CD4-positive, alpha-beta T cell treated with Interleukin-4 for 1 hour (primary cell): ENCODE measurements at places on chromosomes 6 and 20.

DNA sequence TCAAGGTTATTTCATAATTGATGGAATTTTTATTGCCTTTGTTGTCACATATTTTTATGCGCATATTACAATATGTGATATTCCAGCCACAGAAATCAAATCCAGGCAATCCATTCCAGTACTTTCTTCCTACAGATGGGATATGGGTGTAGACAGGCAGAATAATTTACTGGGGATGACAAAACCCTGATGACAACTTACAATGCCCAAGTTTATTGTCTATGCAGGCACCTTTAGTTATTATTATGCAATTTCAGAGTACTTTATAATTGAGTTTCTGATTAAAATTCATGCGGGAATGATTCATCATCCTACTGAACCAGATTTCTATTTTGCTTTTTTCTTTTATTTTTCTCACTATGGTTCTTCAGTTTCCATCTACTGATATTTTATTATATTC is 358.7 kb downstream of the LMBRD1 start:
- no peak for DNase-seq

DNA sequence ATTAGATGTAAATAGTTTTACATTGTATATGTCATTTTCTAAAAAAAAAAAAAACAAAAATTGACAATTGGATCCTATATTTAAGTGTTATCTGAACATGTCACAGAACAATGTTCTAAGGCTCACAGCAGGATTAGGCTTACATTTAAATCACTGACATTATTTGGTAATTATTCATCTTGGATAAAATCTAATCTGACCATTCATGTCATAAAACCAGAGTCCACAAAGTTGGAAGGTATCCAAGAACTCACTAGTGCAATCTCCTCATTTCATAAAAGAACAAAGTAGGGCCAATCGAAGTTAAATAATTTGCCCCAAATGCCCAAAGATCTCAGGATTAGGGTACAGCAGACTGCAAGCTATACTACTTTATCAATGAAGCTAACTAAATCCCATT is 73.0 kb downstream of the PDSS2 start:
- DNase-seq: no peak

DNA sequence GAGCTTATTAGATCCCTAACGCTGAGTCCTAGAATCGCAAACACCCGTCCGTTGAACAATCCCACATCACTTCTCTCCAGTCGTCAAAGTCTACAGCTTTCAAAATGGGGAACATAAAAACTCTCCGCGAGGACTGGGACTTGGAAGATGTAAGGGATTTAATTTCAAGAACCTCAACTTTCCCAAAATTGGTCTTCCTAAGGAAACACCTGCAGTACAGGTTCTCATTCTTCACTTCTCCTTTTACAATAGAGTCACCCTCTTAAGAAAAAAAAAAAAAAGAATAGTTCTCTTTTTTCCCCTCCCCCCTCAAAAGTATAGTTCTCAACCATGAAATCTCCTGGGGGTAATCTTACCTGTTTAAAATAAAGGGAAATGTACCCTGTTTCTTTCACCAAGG is 6.6 kb upstream of the ZBTB22 start:
- DNase-seq: no peak

- no peak for DNase-seq
These were observed 87.5 kb downstream of the HDGFL1 start for GRCh38 chr6:22656706-22657351.

GRCh38 chr6:112389842-112390241 is 42.7 kb downstream of the RFPL4B start:
- DNase-seq: no peak

GRCh38 chr6:51711876-51712275 is 375.5 kb downstream of the PKHD1 start:
- DNase-seq: no peak

- DNase-seq: no peak
These were observed 223.1 kb downstream of the PHF3 start for GRCh38 chr6:63858691-63859090.

DNA sequence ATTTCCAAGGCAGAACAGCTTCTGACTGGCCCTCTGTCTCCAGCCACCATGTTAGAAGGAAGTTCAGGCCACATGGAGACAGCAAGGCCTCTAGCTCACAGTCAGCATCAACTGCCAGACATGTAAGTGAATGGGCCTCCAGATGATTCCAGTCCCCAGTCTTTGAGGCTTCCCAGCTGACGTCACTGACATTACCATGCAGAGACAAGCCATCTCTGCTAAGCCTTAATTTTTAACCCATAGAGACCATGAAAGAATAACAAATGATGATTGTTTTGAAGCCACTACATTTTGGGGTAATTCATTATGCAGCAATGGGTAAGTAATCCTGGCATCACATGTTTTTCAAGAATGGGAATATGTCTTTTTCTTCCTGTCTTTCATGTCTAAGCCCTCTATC is 11.3 kb upstream of the DEFB129 start:
- no peak for DNase-seq

- no peak for DNase-seq
These were observed 324 bp upstream of the LAMP5 start for GRCh38 chr20:9514072-9514460.

DNA sequence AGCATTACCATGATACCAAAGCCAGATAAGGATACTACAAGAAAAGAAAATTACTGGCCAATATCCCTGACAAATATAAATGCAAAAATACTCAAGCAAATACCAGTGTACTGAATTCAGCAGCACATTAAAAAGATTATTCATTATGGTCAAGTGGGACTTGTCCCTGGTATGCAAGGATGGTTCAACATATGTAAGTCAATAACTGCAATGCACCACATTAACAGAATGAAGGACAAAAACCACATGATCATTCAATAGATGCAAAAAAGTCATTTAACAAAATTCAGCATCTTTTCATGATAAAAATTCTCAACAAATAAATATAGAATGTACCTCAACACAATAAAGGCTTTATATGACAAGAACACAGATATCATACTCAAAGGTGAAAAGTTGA is 9.1 kb upstream of the DEFB125 start:
- no peak for DNase-seq

GRCh38 chr6:125392682-125393081 is 90.9 kb upstream of the HDDC2 start:
- DNase-seq: no peak

- no peak for DNase-seq
These were observed 171.8 kb upstream of the AKAP12 start for GRCh38 chr6:151067684-151068596.

DNA sequence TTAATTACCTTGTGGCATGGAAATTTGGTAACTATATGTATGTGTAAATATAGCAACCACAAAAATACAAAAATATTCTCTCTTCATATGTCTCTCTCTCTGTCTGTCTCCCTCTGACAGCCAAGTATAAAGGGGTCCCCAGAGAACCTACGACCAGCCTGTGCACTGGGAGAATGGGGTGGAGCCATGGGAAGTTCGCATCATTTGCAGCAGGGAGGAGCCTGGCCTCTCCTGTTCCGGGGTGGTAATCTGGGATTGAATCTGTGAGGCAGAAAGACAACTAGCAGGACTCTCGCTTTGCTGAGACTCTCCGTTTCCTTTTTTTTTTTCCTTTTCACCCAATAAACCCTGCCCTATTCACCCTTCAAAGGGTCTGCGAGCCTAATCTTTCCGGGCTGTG is 1109.1 kb downstream of the HACE1 start:
- no peak for DNase-seq

GRCh38 chr6:139825935-139826374 is 451.5 kb upstream of the CITED2 start:
- DNase-seq: no peak

GRCh38 chr20:4088766-4089165 is 73.4 kb upstream of the RNF24 start:
- no peak for DNase-seq

DNA sequence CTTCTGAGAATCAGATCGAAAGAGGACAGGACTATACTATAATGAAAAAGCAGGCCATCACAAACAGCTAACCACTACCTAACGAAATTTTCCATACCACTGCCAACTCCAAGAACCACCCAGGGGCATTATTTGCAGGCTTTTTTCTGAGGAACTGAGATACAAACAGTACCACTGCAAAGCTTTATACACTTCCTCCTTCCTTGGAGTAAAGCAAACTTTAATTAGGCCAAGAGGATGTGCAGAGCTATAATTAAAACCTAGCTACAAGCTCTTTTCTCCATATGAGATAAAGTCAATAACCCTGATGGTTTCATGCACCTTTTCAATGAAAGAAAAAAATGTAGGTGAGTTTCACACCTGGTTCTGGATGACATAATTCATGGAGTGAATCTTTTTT is 68.5 kb downstream of the ELOVL5 start:
- DNase-seq: no peak

DNA sequence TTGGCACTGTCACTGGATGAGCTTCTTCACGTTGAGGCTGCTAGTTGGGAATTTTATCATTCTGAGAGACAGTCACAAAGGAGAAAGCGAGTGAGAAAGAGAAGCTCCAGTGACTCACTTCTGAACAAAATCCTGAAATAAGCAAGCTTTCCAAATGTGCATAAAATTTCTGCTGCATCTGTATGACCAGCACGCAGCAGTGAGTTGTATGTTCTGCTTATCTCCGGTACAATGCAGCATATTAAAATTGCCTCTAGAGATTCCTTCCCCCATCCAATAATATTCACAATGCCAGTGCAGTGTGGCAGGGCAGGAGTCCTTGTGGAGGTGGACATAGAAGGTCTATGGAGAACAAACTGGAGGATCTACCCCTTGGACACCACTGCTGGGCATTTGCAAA is 290.5 kb downstream of the ADGB start:
- DNase-seq: no peak

- DNase-seq: no peak
These were observed 18.1 kb downstream of the DNMT3B start for GRCh38 chr20:32780278-32780677.

DNA sequence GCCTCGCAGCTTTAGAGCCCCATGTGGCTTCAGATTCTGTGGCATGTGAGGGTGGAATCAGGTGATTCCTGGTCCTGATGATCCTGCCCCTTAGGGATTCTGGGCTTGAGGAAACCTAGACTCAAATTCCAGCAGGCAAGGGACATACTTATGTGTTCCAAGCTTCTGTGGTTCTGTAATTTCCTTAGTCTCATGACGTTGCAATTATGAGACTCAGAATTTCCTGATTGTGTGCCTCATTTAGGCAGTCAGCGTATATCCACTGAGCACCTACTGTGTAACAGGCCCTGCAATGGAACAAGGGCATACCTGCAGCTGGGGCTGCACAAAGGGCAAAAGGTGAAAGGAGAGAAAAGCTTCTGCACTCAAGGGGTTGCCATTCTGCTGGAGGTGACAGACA is 11.6 kb upstream of the BPIFB4 start:
- DNase-seq: no peak

DNA sequence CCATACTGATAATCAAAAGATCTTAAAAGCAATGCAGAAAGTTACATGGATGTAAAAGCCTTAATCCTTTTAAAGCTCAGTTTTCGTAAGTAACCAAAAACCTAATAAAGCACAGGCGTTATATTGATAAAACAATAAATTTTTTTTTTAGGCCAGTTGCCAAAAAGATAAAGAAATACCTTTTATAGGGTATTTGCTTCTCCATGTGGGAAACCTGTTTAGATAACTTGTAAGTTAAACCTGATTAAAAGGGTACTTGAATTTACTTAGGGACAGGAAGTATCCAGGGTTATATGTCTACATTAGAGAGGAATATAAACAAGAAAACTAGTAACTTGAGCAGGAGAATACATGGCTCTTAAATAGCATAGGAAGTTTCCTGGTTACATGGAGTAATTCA is 21.1 kb downstream of the FBXO9 start:
- DNase-seq: no peak

DNA sequence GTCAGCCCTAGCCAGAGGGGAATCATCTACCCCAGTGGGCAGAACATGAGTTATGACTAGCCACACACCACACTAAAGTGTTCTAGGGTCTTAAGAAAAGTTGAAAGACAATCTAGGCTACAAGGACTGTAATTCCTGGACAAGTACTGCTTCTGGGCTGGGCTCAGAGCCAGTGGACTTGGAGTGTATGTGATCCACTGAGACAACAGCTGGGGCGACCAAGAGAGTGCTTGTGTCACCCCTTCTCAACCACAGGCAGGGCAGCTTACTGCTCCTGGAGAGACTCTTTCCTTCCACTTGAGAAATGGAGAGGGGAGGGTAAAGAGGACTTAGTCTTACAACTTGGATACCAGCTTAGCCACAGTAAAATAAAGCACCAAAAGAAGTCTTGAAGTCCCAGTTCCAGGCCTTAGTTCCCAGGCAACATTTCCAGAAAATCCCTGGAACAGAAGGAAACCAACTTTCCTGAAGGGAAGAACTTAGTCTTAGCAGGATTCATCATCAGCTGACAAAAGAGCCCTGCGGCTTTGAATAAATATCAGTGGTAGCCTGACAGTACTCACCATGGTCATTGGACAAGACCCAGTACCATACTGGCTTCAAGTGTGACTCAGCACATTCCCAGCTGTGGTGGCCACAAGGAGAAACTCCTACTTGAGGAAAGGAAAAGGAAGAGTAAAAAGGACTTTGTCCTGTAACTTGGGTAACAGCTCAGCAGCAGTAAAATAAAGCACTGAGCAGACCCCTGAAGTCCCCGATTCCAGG is 355.1 kb upstream of the ADGRB3 start:
- DNase-seq: no peak

DNA sequence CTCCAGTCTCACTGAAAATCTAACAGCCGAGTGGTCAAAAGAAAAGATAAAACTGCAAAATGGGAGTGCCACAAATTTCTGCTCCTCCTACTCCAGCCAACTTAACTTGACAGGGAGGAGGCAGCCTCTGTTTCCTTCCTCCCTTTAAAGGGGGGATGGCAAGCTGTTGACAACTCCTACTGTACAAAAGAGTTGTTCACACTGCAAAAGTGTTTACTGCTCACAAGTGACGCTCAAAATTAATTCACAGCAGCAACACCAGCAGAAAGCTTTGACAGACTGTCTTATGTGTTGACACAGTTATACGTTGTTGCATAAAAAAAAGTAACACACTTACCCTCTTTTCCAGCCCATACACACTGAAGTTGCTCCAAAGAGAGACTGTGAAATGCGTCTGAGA is 169.8 kb downstream of the BACH2 start:
- DNase-seq: no peak

DNA sequence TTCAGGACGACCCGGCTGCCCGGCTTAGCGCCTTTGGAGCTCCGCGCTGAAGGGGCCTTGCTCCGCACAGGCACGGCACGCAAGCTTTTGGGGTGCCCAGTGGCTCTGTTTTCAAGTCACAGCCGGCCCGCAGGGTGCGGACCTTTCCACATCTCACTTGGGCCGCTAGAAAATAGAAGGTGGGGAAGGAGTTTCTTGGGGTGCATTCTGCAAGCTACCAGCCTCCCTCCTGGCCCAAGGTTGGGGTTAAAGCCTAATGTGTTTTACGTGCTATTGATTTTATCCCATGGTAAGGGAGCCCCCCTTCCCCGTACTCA is 561 bp downstream of the KAT14 start:
- DNase-seq: no peak

DNA sequence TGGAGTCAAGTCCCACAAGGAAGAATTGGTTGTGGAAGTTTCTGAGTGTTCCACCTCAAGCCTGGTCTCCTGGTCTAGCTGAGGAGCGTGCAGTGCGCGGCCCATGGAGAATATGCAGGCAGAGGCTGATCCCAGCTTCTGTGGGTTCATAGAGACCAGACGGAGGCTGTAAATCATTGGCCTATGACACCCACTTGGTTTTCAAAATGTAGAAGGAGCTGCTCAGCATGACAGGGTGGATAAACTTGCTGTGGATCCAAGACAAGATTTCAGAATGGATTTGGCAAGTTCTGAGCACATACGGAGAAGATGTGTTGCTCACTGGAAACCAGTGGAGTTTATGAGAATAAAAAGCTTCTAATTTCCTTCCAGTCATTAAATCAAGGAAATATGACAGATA is 744 bp downstream of the KIF25 start:
- DNase-seq: no peak

GRCh38 chr6:14751645-14752175 is 494.2 kb upstream of the JARID2 start:
- no peak for DNase-seq

- DNase-seq: peak; percentile 77
These were observed 1.2 kb upstream of the HMGA1 start for GRCh38 chr6:34235307-34236130.
